Panc1 (cell line): ENCODE measurements at places on chromosomes 2 and 18. TPM values are rescaled to one million over a fixed set of nuclear protein-coding genes. Genes with fewer than 3 reads are reported as not detected.

Gene FBLN7
- 0.95 TPM for total RNA-seq

DNA sequence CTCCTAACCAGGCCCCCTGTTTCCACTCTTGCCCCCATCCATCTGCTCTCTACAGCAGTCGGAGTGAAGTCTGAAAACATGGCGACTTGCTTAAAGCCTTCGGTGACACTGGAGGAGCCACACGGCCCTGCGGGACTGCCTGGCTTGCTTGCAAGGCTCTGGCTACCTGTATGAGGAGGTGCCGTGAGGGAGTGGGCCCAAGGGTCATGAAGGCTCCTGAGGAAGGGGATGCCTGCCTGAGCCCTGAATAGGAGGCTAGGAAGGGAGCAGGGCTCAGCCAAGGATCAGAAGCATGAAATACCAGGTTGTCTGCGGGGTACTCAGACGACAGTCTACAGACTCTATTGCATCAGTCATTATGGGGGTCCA is 75.4 kb downstream of the EMX1 start:
- H3K27me3 ChIP-seq = no peaks in the 10 kb centered on the region
- no peak overlapping the region for H3K4me3 ChIP-seq
- DNase-seq = no peak
- no peak overlapping the region for H3K27ac ChIP-seq
- no peaks in the 10 kb centered on the region for H3K36me3 ChIP-seq

DNA sequence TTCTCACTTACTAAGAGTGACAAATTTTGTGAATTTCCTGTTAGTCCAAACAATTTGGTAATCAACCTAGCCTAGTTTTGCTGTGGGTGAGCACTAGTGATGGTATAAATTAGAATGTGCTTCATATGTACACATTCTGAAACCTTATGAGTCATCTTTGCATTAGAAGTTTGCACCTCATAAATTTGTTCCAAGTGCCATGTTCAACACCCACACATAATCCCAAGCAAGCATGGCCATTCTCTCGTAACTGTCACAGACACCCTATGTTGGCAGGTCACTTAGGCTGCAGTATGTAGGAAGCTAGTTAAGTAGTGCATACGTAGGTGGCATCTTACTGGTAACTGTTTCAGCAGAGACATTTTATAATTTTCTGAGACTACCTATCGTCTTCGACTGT is 46.9 kb downstream of the NAB1 start:
- H3K4me1 ChIP-seq = no peaks in the 10 kb centered on the region
- H3K27ac ChIP-seq = no peak overlapping the region
- no peaks in the 10 kb centered on the region for H3K27me3 ChIP-seq
- no peak for DNase-seq
- H3K36me3 ChIP-seq = peaks cover 8% of the 10 kb centered on the region; the same call in 1 of the 2 replicates

GRCh38 chr2:70300771-70301343 is 1.0 kb downstream of the FAM136A start:
- no peaks in the 10 kb centered on the region for H3K27me3 ChIP-seq
- DNase-seq = no peak
- no peaks in the 10 kb centered on the region for H3K36me3 ChIP-seq
- peaks cover 5% of the 10 kb centered on the region for H3K4me1 ChIP-seq
